ENCODE measurements at places on chromosomes 3 and 15.
A peak's percentile ranks its signal among the peaks of the same experiment; 100 is the strongest.

DNA sequence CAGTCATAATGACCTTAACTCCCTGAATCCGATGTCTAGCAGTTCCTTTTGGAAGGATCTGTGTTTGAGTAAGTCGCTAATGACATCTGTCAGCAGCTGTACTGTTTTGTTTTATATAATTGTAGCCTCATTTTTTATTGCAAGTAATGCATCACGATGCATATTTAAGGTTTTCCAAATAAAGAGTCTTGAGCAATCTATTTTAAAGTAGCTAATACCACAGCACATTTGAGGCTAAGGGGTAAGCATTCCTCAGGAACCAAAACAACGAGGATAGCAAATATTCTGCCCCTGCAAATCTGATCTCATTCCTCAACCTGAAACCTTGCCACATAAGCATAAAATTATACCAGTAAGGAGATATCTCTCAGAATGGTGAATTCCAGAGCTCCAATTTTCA, 98.7 kb downstream of the TBC1D5 start:
- DNase-seq: no peak

GRCh38 chr3:40642812-40643211, 118.1 kb downstream of the ZNF621 start:
- no peak for DNase-seq

GRCh38 chr3:37041546-37042195, 48.4 kb downstream of the MLH1 start:
- no peak for DNase-seq

- DNase-seq: no peak
These were observed 14.5 kb downstream of the H1-8 start for GRCh38 chr3:129557548-129557894.

DNA sequence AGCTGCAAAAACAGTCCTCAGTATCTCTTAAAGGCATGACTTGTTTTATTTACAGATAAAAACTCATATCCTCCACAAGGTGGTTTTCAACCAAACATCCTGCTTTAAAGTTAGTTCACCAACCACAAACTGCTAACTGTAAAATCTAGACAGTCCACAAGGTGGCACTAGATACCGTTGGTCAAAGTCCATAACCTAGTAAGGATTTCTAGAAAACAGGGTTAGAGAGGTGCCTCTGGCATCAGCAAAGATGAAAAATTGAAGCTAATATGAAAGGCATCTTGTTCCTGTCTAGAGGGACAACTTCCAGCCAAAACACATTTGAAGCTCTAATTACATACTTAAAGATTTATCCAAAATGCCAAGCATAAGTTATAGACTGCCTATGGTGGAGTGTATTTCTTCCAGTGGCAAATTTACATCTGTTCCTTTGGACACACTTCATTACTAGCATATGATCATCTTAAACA, 56.0 kb downstream of the ZMAT3 start:
- DNase-seq: peak; percentile 42

- no peak for DNase-seq
These were observed 28.5 kb downstream of the TSPAN3 start for GRCh38 chr15:77042245-77042919.

DNA sequence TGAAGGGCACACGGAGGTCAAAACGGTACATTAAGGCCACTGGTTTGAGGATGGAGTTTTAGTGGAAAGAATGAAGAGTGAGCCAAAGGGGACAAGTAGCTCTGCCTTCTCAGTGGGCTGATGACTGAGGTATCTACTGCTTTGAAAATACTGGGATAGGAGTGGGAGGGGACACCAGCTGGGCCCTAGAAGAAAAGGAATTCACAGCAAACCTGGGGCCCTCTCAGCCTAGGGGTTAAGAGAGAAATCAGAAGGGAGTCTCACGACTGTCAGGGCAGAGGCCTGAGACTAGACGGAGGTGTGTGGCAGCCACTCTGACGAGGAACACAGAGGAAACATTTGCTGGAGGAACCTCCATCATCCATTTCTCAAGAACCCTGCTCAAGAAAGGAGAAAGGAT, 75.1 kb downstream of the TNIK start:
- no peak for DNase-seq

GRCh38 chr3:59249004-59249403, 199.2 kb upstream of the CFAP20DC start:
- no peak for DNase-seq

GRCh38 chr3:140204271-140204984, 269.4 kb downstream of the CLSTN2 start:
- no peak for DNase-seq

Data from HS-27A (cell line).